ENCODE measurements at places on chromosomes 4 and X.

- no peak for DNase-seq
Observed at GRCh38 chr4:2831611-2832308, 11.9 kb upstream of the ADD1 start.

DNA sequence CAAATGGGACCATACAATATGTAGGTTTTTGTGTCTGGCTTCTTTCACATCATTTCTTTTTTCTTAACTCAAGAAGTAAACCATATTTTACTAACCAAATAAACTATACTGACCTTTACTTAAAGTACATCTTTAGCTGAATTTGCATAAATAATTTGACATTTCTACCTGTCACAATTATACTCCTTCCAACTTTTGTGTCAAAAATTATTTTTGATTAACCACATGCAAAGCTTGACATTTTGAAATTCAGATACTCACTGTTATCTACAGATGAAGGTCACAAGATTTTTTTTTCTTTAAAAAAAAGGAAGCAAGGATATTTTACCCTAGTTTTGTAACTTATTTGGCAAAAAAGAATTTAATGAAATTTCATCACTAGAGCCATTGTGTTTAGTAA, 12.0 kb upstream of the RAB9A start:
- DNase-seq = no peak

DNA sequence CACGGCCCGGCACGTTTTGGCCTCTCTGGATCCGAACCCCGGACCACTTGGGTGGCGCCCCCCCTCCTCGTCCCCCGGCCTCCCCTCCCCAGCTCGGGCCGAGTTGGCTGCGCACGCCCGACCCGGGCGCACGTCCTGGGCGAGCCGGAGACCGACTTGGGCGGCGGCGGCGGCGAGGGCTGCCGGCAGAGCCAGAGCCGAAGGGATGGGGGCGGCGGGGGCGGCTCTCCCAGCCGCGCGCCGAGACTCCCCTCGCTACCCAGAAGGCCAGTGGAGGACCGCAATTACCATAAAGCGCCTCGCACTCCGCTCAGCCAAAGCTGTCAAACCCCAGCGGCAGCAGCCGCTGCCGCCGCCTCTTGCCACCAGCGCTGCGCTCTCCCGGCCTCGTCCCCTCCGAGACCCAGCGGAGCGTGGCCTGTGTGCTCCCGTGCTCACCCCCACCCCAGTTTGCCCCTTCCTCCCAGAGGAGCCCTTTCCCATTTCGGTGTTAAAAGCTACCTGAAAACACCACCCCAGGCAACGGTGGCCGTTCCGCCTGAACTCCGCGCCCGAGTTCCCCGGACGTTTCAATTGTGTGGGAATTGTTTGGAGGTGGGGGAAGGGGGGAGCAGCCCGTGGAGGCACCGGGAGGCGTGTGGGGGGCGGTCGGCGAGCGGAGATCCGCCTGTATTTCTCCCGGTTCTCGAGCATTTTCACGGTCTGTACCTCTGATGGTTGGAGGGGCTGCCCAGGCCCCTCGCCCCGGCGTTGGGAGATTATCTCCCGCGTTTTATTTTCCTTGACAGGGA, 701 bp upstream of the BCOR start:
- peak; percentile 66 for DNase-seq

- no peak for DNase-seq
Observed at GRCh38 chrX:100975212-100975611, 5.7 kb downstream of the ARL13A start.
